ENCODE measurements at places on chromosomes 16 and 17.
A peak's percentile ranks its signal among the peaks of the same experiment; 100 is the strongest.

DNA sequence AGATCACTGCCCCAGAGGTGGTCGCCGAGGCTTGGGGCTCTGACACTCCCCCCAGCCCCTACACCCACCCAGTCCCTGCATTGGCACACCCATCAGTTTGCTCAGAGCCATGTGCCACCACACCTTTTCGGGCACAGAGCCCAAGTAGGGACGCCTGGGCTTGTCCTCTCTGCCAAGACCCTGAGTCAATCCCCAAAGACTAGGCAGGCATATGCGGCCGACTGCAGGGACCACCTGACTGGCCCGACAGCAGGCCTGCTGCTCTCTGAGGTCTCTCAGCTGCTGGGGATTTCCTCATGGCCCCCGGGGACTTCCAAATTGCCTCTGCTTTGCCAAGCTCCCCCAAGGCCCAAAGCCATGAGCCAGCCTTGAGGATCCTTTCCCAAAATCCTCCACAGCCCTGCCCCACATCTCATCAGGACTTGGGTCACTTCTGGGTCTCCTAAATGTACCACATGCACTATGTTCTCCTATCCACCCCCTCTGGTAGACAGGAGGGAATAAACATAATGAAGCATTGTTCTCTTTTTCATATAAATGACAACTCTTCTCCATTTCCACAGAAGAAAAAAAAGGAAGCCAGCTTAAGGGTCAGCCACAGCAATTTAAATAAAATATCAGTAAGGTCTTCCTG, 30.6 kb downstream of the MYO18A start:
- DNase-seq, result peak; percentile 36

DNA sequence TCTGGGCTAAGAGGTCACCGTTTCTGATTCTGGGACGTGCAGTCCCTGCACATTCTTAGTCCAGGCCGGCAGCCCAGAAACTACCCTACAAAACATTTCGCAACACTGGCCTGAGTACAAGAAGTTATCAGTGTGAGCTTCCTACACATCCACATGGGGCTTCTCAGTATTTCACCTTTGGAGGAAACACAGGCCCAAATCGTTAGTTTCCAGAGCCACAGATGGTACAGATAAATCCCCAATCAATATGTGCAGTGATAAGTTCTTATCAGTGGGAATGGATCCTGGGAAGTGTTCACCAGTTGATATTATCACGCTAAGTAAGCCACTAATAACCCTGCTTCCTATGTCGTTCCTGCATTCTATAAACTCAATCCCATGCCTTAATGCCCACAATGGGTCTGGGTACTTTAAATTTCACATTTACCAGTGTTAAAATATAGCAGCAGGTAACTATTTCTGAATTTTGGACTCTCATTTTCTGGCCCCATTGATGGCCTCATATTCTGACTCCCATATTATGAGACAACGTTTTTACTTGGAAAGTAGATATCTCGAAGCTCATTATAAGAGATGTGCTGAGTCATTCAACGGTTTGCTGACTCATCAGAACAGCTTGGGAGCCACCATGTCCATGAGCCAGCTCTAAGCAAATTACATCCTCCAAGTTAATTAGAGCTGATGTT, 370.2 kb upstream of the MAF start:
- no peak for DNase-seq

GRCh38 chr17:72953621-72954020, 138.9 kb downstream of the SLC39A11 start:
- no peak for DNase-seq

DNA sequence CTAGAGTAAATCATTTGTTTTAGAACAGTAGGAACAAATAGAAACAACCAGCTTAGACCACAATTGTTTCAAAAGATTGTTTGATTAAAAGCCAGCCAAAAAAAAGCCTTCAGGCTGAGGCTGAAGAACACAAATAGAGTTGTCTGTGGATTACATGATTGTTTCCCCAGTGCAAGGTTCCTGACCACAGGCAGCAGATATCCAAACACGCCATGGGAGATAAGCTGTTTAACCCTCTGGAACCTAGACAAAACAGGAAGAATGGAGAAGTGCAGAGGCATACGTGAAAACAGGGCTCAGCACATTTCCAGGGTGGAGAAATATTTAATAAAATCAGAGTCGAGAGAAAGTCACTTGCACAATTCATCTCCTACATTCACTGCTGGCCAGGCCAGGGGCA, 21.0 kb downstream of the ATPAF2 start:
- DNase-seq, result no peak

DNA sequence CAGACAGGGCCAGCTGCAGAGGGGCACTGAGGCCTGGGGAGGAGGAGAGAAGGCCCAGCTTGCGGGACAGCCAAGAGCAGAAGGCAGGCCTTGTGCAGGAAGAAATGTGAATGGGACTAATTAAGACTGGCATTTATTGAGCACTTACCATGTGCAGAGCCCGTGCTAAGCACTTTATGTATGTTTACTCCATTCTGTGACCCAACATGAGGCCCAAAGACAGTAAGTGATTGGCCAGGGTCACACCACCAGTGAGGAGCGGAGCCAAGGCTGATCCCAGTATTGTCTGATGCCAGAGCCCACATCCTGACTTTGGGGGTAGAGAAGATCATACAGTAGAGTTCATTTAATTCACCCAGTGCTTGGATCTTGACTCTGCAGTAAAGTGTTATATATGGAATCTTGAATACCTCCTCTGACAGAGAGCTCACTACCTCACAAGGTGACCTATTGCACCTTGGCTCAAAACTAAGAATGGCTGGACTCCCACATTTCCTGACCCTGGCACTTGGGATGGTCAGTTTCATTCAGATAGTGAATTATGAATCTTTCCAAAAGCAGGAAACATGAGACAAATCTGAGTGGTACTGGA, 13.6 kb downstream of the KATNB1 start:
- no peak for DNase-seq

DNA sequence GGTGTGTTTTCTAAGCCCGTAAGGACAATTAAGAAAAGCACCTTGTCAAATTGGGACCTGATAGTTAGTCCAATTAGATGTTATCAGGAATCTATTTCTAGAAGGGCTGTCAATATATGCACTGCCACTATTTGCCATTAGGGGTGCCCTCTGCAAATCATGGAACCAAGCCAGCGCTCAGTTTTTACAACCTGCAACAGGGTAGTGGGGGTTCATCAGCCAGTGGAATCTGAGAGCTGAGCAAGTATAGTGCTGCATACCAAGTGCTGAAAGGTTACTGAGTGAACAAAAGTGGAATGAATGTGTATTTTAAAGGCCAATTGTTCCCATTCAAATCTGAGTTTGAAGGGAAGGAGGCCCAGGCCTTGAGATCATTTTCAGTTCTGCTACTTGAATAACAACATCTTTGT, 10.4 kb downstream of the PRR11 start:
- DNase-seq, result peak; percentile 34

DNA sequence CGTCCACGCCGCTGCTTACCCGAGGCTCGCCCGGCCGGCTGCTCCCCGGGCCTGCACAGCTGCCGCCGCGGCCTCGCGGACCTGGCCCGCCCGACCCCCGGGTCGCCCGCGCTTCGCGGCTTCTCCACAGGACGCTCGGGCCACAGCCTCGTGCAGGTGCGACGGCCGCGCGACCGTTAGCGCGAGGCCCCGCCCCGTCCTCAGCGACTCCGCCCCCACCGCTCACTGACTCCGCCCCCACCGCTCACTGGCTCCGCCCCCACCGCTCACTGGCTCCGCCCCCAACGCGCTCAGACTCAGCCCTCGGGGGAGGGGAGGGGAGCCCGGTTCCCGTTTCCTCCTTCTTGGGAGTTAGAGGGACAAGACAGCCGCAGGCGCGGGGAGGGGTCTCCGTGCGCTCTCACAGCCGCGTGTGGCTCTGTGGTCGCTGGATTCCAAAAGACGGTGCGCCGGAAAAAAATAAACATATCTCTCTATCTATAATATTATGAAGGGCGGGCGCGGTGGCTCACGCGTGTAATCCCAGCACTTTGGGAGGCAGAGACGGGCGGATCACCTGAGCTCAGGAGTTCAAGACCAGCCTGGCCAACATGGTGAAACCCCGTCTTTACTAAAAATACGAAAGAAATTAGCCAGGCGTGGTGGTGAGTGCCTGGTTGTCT, at the start of gene MEIOB:
TSS of gene MEIOB (minus strand) at position 191 of the 662 bp plus-strand sequence. CDS start 3,989 bp downstream, outside the sequence.
- no peak for DNase-seq

GRCh38 chr17:59521465-59522126, 43.8 kb upstream of the DHX40 start:
- DNase-seq, result peak; percentile 56

GRCh38 chr17:19561697-19562318, 28.2 kb downstream of the SLC47A1 start:
- no peak for DNase-seq

GRCh38 chr16:80596507-80597207, 55.9 kb downstream of the DYNLRB2 start:
- DNase-seq, result no peak

DNA sequence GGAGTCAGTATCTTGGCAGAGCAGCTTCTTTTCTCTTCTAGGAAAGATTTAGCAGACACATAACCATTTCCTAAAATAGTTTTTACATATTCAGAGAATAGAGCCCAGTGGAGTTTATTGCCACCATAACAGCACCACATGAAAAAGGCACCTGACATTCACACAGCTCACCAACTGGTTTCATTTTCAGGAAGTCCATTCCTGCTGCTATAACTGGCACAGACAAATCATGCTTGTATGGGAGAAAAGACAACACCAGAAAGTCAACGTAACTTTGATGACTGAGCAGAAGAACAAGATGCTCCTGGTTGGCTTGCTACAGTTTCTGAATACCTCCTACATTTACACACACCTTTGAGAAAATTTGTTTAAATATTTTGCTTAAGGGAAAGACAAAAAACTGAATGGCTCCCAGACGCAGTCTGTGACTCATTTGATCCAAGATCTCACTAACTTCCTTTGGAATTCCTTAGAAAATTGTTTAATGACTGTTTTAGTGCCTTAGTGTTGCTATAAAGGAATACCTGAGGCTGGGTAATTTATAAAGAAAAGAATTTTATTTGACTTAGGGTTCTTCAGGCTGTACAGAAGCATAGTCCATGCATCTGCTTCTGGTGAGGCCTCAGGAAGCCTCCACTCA, 1380.6 kb downstream of the CDH8 start:
- DNase-seq, result no peak

GRCh38 chr16:62568926-62569325, 532.7 kb upstream of the CDH8 start:
- DNase-seq, result no peak

DNA sequence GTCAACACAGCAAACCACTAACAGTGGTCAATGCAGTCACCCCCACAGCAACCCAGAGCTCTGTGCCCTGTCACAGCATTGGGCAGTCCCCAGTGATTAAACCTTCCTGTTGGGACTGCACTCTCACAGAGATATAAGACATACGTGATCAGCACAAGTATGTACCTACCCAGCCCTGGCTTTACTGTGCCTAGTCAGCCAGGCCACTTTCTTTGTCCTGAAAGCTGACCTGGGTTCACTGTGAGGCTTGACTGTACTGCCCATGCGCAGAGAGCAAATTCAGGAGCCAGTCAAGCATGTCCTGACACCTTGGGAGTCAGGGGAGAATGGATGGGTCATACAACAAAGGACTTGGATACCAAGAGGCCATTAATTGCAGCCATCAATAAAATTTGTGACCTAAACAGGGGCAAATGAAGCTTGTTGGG, 10.9 kb upstream of the TMEM170A start:
- DNase-seq, result no peak

GRCh38 chr16:51638339-51639135, 487.5 kb upstream of the SALL1 start:
- no peak for DNase-seq

DNA sequence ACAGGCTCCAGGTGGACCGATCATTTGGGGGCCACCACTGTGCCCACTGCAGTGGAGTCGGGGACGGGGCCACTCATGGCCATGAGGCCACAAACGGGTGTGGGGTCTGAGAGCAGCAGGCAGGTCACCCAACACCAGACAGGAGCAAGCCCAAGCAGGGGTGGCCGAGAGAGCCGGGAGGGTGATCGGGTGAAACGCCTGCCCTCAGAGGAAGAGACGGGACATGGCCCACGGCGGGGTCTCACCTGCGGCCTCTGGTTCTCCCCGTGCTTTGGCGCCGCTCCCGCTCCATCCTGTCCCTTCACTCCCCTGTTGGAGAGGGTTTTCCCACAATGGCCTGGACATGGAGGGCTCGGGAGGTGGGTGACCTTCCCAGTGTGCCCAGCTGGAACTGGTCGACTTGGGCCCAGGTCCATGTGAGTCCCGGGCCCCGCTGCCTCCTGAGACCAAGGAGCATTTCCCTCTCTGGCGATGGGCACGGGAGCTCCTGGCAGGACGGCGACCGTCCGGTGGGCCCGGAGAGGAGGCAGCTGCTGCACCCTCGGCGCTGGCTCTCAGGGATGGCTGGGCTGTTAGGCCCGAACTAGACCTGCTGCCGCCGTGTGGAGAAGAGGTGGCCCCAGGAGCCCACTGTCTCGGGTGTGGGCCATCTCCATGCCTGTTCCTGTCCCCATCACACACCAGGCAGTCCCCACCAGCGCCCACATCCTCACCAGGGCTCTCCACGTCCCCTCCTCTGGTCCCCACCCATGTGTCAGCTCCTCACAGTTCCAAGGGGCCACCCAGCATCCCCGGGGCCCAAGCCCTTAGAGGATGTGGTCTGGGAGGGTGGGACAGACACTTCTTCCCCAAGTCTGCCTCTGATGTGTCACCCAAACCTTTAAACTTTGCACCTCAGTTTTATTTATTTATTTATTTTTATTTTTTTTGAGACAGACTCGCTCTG, 13.4 kb upstream of the BAHCC1 start:
- DNase-seq, result no peak

GRCh38 chr16:80324371-80324770, 216.4 kb upstream of the DYNLRB2 start:
- DNase-seq, result no peak

DNA sequence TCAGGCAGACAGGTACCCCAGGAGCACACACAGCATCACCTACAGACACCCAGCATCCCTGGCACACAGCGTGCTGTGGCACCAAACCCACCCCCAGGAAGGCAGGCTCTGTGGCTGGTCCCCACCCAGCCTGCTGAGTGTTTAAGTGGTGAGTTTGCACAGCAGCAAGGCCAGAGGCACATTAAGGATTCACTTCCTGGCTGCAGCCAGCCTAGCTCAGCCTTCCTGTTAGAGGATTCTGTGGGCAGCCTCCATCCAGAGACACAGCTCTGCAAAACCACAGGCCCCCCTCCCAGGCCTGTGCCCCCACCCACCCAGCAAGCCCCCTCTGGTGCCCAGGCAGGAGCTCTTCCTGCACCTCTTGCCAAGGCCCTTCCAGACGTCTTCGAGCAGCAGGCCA, 36.1 kb upstream of the PHB1 start:
- no peak for DNase-seq

GRCh38 chr16:1637526-1637925, 25.4 kb downstream of the CRAMP1 start:
- no peak for DNase-seq
